ENCODE measurements at places on chromosomes 2 and 18.

GRCh38 chr2:189685540-189686229 is 11.2 kb downstream of the ANKAR start:
- no peak for DNase-seq

- DNase-seq: no peak
Measured at GRCh38 chr2:4947911-4948310, 744.3 kb upstream of the SOX11 start.

- DNase-seq: no peak
Measured at GRCh38 chr18:12703096-12703567, 290 bp downstream of the PSMG2 start.

DNA sequence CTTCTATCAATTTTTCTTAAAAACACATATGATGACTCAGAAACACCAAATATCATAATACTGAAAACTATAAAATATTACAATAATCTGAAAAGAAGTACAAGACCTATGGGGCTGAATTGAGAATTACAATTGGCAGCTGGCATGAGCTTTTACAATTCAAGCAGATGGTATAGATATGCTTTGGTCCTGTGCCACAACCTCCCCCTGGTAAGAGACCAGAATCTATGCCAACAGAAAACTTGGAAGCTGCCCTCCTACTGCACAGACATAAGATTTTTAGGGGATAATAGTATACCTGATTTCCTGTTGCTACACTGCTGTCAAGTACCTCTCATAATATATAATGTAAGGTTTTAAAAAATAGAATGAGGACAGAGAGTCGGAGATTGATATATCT is 46.8 kb upstream of the CDH7 start:
- DNase-seq: no peak

DNA sequence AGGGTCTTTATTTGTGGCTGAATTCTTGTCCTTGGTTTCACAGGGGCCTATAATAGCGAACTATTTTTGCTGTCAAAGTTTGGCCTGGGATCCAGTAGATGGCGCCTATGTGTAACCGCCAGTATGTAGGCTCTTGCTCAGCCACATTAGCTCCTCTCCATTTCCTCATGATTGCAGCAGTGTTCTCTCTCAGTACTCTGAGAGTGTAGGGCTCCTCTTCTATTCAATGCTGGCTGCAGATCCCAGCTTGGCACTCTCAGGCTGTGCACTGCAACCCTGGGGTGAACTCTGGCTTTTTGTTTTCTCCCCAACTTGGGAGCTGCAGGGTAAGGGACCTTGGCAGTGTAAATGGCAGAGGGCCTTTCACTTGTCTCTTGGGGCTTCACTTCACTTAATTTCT is 344.6 kb upstream of the CHAC2 start:
- DNase-seq: no peak

- no peak for DNase-seq
Measured at GRCh38 chr2:190221429-190221828, 98.2 kb downstream of the HIBCH start.

DNA sequence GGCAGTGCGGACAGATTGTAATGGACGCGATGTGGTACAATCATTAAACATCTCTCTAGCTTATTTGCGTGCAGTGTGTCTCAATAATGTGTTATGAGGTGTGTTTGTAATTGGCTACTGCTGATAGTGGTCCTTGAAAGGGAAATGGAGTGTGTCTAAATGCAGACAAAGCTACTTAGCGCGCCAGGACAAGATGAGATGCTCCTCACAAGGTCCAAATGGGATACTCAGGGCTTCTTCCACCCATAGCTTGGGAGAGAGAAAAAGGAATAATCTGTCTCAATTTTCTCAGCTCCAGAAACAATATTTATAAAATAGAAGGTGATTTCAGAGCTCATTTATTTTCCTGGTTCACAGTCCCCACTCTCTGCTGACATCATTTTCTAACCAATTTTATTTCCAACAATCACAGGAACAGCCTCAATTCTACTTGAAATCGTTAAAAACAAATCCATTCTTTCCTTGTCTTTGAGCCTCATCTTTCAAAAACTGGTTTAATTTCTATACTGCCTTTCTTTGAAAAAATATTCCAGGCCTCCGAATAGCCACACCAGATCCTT is 28.5 kb downstream of the GALNT14 start:
- DNase-seq: no peak

- DNase-seq: no peak
Measured at GRCh38 chr2:174729797-174730697, 34.2 kb downstream of the CHRNA1 start.

DNA sequence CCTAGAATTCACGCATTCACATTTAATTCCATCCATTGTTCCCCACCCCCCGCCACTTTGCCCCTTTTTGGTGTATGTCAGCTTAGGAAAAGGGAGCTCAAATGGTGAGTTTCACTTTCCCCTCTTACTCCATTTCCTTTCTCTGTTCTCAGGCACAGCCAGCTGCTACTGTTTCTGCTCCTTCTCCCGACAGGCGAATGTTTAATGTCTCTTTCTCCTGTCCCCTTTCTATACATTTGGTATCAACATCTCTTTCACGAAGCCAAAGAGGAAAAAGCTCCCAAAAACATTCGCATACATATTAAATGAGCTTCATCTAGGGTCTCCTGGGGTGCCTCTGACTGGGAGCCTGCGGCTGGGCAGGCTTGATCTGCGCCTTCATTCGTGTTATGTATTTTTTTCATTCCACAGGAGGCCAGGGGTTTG is 124.2 kb upstream of the SATB2 start:
- no peak for DNase-seq

Measured in CD4-positive, alpha-beta T cell treated with Interleukin-1 beta for 1 hour (primary cell).